Urinary bladder (tissue), 4 donors: ENCODE measurements at places on chromosomes 2 and 18. TPM values are rescaled to one million over a fixed set of nuclear protein-coding genes. Genes with fewer than 3 reads are reported as not detected.

CD207 gene
- not detected for total RNA-seq

SERPINB12 gene
- total RNA-seq = not detected

CACNB4 gene
- 33.9 TPM for total RNA-seq

TEKT4 gene
- total RNA-seq = not detected

CYS1 gene
- 7.2 TPM for total RNA-seq

ANTXR1 gene
- 138 TPM for total RNA-seq

ZNF892 gene
- total RNA-seq = 11.5 TPM

LRATD1 gene
- 15.4 TPM for total RNA-seq

LYG1 gene
- 0.79 TPM for total RNA-seq

ALK gene
- 1.0 TPM for total RNA-seq

SLC8A1 gene
- 280 TPM for total RNA-seq

DNA sequence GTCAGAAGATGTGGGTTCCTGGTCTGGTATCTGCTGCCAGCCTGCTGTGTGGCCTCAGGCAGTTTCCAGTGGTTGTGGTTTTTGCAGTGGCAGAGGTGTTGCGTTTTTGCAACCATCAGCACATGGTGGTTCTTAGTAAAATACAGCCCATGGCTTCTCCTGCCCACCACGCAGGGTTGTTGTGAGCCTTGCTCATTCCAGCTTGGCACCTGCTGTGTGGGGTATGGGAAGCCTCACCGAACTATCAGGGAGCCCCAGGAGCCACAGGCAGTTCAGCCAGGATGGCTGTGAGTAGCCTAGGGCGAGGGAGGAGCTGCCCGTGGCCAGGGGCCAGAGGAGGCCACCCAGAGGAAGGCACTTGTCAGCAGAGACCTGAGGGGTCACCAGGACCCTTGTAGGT lies 9.8 kb downstream of the ARID5A start:
- DNase-seq = no peak

DNA sequence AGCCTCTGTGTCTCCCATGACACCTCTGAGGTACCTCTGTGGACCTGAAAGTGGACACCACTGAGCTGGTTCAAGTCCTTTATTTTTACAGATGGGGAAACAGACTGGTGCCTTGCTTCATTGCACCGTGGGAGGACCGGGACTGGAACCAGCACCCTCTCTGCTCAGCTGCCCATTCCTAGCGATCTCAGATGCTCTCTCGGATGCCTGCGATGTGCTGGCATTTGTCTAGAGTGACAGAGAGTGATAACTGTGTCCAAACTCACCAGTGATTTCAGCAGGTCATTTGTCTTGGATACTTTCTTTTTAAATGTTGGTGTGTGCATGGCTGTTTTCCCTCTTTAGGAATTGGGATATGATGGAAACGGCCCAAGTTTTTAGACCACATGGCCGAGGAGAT lies 30.1 kb upstream of the LYPD6B start:
- DNase-seq = no peak

DNA sequence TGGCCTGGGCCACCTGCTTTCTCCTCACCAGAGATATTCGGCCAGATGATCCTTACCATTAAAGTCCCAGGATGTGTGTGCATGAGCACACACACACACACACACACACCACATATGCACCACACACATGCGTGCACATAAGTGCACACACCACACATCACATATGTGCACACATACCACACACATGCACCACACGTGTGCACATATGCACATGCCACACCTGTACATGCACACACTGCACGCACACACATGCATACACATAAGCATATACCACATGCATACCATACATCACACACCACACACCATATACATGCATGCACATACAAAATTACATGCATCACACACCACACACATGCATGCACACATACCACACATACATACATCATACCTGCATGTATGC lies 38.7 kb downstream of the RPL37A start:
- no peak for DNase-seq

- no peak for DNase-seq
Measured at GRCh38 chr2:28471214-28471613, 24.6 kb upstream of the PLB1 start.

DNA sequence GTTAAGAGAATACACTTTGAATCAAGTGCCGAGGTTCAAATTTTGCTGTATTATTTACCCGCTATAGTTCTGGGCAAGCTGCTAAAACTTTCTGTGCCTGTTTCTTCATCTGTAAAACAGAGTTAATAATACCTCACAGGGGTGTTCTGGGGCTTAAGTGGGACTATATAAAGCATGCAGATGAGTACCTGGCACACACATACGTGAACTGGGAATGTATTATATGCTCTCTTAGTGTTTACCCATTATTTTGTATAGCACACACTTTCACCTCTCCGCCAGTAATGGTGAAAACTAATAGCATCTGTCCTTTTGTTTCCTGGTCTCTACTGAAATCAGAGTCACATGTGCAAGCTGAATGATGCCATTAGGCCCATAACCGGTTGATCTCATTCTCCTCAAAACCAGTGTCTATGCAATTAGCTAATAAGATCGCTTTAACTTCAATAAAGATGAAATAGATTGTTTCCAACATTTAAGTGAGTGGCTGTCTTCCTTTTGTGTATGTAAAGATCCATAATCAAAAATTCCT lies 3.8 kb upstream of the CDKL4 start:
- no peak for DNase-seq

- DNase-seq = no peak
Measured at GRCh38 chr2:144162652-144163051, 357.3 kb downstream of the ZEB2 start.

DNA sequence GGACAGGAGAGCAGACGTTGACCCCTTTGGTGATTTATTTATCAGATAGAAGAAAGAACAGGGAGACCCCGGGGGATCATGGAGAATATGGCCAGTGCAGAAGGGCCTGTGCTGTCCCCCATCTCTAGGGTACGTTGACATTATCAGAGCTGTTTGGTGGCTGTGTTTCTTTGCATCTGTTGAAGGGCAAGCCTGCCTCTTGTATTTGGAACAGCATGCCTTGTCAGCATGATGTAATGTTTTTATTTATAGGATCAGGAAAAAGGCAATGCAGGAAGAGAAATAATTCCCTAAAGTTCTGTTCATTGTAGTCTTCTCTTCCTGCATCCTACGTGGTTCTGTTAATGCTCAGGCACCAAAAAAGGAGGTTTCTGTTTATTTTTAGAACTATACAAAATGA lies 49.8 kb upstream of the CABYR start:
- DNase-seq = no peak

- DNase-seq = no peak
Measured at GRCh38 chr2:126890136-126890510, 8.6 kb upstream of the TEX51 start.

DNA sequence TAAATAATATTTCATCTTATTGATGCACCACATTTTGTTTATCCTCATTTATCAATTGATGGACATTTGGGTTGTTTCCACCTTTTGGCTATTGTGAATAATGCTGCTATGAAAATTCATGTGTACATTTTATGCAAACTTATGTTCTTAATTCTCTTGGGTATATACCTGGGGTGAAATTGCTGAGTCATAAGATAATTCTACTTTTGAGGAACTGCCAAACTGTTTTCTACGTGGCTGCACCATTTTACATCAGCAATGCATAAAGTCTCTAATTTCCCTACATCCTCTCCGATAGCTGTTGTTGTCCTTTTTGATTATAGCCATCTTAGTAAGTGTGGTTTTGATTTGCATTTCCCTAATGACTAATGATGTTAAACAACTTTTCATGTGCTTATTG lies 116.5 kb upstream of the DLX2 start:
- no peak for DNase-seq

- no peak for DNase-seq
Measured at GRCh38 chr2:157254041-157254440, 3.5 kb upstream of the GALNT5 start.

- DNase-seq = no peak
Measured at GRCh38 chr18:23853448-23854195, 160.9 kb upstream of the TTC39C start.

GRCh38 chr2:88959480-88960204 lies 268.2 kb downstream of the RPIA start:
- DNase-seq = no peak

DNA sequence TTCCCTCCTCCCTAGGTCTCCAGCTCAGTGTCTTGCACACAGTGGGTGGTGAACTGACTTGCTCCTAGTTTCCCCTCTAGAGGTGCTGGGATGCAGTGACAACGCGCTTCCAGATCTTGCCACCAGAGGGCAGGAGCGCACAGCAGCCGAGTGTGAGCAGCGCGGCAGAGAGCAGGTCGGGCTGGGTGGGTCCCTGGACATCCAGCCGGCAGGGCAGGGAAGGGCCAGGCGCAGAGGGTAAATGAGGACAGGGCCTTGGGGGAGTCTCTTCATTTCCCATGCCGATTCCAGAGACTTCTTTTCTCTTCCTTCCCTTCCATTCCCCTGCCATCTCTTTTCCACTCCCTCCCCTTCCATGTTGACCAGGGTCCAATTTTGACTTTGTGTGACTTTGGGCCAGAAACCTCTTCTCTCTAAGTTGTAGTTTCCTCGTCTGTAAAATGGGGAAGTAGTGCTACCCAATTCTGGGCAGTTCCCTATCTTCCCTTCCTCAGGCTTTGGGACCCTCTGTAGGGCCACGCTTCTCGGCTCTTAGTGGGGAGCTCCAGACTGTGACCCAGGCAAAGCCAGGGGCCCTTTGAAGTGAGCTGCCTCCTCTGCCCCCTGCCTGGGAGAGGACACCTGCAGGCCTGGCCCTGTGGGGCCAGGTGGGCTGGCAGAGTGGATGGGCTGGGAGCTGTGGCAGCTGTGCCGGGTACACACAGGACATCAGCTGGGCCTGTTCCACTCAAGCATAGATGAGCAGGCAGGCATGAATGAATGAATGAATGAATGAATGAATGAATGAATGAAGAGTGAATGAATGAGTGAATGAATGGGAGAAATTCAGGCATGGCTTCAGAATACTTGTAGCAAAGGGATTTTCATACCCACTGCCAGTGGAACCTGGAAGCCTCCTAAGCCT lies 43.3 kb upstream of the TAF1B start:
- no peak for DNase-seq

DNA sequence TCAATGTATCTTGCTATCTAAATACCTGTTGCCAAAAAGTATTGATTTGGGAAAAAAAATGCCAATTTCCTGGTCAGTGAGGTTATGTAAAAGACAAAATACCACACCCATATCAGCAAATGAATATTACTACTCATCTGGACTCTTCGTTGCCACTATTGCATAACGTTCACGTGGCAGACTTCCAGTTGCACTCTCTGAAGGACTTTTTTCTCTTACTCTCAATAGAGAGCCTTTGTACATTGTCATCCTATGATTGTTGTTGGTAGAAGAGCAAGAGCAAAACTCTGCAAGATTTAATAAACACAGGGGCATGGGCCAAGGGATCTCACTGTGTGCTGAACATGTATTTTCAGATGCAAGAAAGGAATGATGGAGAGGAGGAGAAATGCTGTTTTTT lies 689.8 kb downstream of the MBD2 start:
- DNase-seq = no peak

DNA sequence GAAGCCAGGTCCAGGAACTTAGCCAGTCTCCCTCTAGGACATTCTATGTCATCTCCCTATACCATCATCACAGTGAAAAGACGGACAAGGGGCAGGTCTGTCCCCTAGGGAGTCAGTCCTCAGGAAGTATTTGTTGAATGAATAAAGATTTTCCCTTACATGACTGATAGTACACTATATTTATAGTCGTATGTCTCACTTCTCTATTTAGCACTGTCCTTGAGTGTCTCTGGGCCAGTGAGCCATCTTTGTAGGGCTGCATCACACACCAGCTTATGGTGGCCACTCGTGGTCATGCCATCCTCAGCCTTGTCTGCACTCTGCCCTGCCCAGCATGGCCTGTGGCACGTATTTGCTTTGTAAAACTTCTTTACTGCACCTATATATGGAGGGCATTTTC lies 25.8 kb downstream of the PTPN18 start:
- DNase-seq = no peak

DNA sequence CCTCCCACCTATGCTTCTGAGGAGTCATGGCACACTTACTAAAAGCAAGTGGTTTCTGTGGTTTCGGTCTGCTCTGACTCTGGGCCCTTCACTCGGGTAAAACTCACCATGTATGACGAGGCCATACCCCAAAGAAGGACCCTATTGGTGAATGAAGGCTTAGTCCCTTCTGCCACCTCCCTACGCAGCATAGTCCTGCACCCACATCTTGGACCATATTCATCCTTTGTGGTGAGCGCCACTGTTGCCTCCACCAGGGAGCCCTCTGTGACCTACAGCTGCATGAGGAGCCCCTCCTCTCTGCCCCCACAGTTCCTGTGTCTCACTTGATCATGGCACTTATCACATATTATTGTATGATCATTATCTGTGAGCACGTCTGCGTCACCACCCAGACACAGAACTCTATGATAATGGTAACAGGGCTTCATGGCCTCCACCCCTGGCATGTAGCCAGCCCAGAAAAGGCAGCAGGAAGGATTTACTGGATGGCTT lies 113.3 kb downstream of the TFCP2L1 start:
- DNase-seq = no peak

GRCh38 chr2:15753811-15754702 lies 162.4 kb downstream of the DDX1 start:
- no peak for DNase-seq

- DNase-seq = peak; percentile 64
Measured at GRCh38 chr2:189674374-189675112, at the start of gene ANKAR. Gene ANKAR, plus strand, starts transcription at chr2:189674670. Its CDS starts 1,821 bp downstream, at chr2:189676491.
